Pancreas (tissue), 10 donors: ENCODE measurements at places on chromosomes 13 and 19. TPM values are rescaled to one million over a fixed set of nuclear protein-coding genes. Genes with fewer than 3 reads are reported as not detected.

Gene SLITRK6
- polyA plus RNA-seq, result 0.49 TPM

Gene ETV2
- 1.5 TPM for polyA plus RNA-seq

Gene MEF2B
- 2.8 TPM for polyA plus RNA-seq

Gene SLC25A42
- 8.7 TPM for polyA plus RNA-seq

Gene PCDH20
- 0.04 TPM for polyA plus RNA-seq

Gene ANKRD24
- polyA plus RNA-seq, result 7.8 TPM

Gene MUC16
- polyA plus RNA-seq, result 0.02 TPM

Gene EDDM13
- 0.49 TPM for polyA plus RNA-seq

Gene ZNF497
- 5.3 TPM for polyA plus RNA-seq

Gene ERICH4
- polyA plus RNA-seq, result not detected

Gene CERS1
- polyA plus RNA-seq, result 8.3 TPM

Gene FPR3
- 0.42 TPM for polyA plus RNA-seq

Gene PLVAP
- 70.5 TPM for polyA plus RNA-seq

Gene TNFSF13B
- polyA plus RNA-seq, result 2.2 TPM

Gene ARHGAP45
- polyA plus RNA-seq, result 21.6 TPM

Gene JAK3
- 4.3 TPM for polyA plus RNA-seq

Gene NR1H2
- polyA plus RNA-seq, result 46.5 TPM

Gene SHANK1
- polyA plus RNA-seq, result 0.19 TPM

Gene CGB1
- polyA plus RNA-seq, result not detected
